COR-L47 (cell line): ENCODE measurements at places on chromosomes 5 and 9.

GRCh38 chr5:131610198-131611063, 24.6 kb downstream of the RAPGEF6 start:
- no peak for DNase-seq

GRCh38 chr5:54325610-54326311, 15.4 kb upstream of the ARL15 start:
- DNase-seq = no peak

GRCh38 chr9:16000811-16001210, 448.0 kb downstream of the CCDC171 start:
- no peak for DNase-seq

DNA sequence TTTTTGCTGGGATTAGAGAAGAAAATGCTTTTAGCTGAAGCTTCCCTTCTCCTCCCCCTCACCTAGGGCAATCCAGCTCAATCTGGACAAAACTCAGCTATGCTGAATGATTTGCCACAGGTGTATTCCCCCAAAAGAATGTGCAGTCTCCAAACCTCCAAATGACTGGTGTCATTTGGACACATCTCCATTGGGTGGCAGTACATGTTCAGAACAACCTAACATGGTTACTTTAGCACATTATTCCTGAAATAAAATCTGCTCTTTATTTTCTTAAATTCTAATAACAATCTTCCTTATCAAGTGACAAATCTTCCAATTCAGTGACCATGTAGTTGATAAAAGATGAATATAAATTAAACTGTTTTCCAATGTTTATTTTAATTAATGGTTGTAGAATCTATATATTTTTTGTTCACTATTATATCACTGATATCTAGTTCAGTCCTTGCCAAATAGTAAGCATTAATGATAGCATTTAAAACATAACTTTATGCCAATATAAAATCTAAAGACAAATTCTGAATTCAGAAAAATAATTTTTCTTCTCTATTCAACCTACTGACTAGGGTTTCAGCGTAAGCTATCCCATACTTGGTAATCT, 61.3 kb upstream of the MOCS2 start:
- DNase-seq = peak; percentile 19

DNA sequence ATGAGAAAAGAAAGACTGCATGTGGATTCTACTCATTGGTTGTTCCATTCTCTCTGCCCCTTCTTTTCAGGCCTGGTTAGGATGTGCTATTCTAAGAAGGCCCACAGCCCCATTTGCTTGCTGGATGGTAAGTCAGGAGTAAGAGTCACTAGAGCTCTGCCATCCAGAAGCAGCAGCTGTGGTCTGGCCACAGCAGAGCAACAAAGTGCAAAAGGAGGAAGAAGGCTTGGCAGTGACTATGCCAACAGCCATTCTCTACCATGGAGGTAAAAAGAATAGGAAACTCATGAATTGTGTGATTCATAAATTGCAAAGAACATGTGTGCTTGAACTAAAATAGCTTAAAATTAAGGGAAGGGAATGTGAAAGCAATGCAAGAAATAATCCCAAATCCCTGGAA, 20.9 kb downstream of the KLHL3 start:
- no peak for DNase-seq

DNA sequence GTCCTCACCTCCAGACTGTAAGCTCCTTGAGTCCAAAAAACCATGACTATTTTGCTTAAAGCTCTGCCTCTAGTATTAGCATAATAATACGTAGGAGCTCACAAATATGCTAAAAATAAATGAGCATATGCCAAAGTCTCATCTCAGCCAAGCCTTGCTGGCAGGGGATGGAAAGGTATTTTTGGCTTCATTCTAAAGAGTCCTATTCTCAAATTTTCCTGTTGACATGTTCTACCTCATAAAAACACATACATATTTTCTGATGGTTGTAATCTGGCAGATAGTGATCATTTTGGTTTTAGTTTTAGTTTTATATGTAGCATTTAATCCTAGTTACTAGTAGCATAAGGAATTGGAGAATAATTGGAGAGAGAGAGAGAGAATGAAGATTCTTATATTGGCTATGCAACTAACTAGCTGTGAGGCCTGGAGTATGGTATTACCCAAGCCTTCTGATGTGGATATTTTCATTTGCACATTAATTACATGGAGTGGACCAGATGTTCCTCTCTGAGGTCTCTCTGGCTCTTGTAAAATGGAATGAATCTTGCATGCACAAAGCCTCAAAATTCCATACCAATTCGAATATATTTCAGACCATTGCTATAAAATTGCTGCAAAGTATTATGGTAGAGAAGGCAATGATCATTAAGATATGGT, 55.8 kb downstream of the PIP5K1B start:
- DNase-seq = no peak

DNA sequence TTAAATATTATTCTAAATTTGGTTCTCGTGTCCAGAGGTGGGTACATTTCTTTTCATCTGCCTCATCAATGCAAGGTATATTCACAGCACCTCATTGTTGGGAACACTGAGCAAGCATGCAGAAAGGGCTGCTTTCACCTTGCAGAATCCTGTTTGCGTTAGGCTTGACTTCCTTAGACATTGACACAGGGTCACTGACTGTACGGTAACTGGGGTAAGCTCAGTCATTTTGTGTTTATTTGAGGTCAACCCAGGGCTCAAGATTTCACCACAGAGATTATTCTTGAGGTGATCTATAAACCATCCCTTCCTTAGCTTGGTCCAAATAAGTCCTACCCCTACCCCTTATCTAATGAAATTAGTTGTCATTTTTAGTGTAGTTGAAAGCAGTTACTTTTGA, 1.7 kb upstream of the PTPDC1 start:
- no peak for DNase-seq
